ENCODE measurements at places on chromosomes 3 and 15.

- no peak for DNase-seq
These were observed 33.6 kb upstream of the UBP1 start for GRCh38 chr3:33473813-33474212.

GRCh38 chr15:68589783-68590710 is 11.3 kb downstream of the CORO2B start:
- DNase-seq, result no peak

DNA sequence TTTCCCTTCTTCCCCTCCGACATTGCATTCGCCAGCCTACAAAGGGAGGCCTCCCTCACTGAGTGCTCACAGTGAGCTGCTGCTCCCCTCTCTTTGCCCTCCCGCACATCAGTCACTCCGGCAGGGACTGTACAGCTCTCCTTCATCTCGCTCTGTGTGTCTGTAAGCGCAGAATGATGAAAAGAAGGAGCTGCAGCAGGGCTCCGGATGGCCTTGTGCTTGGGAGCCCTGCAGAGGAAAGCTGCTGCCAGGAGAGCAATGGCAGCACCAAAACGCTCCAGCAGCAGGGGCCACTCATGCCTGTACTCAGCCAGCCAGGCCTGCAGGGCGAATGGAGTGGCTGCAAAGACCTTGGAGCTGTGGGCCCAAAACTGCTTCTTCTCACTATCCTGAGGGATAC is 107.0 kb upstream of the NSMCE3 start:
- DNase-seq, result no peak

GRCh38 chr3:102189956-102190723 is 244.7 kb upstream of the ZPLD1 start:
- no peak for DNase-seq

DNA sequence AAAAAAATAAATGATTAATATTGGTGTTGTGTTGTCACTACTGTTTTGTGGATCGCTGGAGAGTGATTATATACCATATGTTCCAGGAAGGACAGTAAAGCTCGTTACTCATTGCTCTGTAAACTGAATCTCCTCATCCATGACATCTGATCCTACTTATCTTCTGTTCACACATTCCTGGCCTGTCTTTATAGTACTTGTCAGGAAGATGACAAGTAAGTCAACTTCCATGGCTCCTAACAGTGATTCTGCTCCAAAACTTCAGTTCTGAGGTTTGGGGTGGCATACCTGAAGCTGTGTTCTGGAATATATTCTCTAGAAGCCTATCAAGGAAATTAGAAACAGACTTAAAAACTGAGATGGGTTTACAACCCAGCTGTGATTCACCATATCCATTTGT is 288.9 kb downstream of the ZBBX start:
- DNase-seq, result no peak

- no peak for DNase-seq
These were observed 65.5 kb downstream of the SSUH2 start for GRCh38 chr3:8579096-8579495.

- DNase-seq, result no peak
These were observed 154.4 kb upstream of the RARB start for GRCh38 chr3:25273582-25274171.

GRCh38 chr3:4322635-4323034 is 19.5 kb downstream of the SETMAR start:
- peak; percentile 75 for DNase-seq

DNA sequence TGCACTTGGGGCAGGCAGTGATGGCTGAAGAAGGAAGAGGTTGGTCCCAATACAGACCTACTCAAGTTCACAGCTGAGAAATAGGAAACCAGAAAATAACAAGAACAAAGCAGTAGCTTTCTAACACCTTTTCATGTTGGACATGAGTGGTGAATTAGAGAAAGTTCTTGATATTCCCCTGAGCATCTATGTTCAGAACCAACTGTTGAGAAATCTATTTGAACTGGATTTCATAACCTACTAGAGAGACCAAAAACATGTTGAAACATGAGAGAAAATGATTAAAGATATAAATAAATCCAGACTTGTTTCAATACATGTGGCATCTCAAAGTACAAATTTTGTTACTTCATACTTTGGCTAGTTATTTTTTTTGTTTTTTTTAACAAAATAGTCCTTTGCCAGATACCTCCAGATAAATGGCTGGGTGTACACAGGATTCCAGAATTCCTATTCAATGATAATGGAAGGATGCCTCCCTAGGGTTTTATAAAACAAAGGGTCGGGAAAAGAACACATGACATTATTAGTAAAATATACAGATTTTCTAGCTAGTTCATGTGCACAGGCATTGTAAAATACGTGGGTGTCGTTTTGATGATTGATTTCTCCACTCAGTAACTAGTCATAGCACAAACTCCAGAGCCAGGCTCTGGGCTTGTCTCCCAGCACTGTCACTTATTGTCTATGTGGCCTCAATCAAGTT is 34.4 kb upstream of the TNFSF10 start:
- peak; percentile 59 for DNase-seq

DNA sequence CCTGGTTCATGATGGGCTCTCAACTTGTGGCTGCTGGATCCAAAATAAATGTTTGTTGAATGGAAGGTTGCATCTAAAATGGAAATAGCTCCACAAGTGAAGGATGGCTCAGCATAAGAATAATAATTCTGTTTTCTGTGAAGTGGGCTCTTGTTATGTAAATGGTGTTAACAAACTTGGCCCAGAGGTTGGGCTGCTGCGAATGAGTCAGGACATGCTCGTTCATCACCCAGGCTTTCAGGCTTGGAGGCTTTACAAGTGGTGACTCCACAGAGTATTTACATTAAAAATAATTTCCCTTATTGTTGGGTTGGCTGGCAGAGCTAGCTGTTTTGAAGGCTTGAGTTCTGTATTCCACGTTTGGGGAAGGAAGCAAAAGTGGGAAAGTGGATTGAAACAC is 60.5 kb downstream of the ITGB5 start:
- peak; percentile 56 for DNase-seq

- no peak for DNase-seq
These were observed 20.6 kb upstream of the MEX3B start for GRCh38 chr15:82066455-82066854.

- DNase-seq, result no peak
These were observed 464.7 kb downstream of the PDCD6IP start for GRCh38 chr3:34263101-34263621.

DNA sequence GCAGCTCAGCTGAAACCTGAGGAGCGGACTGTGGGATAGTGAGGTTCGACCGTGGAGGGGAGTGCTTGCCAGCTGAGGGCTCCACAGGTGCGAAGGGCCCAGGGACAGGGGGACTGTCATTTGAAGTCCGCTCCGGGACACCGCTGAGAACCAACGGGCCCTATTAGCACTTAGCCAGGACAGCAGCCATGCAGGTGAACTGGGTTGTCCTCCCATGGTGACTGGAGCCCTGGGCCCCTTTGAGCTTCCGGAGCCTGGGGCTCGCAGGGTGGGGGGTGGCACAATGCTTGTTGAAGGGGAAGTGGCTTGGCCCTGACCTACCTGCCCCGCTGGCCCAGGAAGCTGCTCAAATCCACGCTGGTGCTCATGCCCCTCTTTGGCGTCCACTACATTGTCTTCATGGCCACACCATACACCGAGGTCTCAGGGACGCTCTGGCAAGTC is 24.7 kb downstream of the PTH1R start:
- no peak for DNase-seq

- no peak for DNase-seq
These were observed 7.8 kb upstream of the LIPC start for GRCh38 chr15:58423831-58424608.

DNA sequence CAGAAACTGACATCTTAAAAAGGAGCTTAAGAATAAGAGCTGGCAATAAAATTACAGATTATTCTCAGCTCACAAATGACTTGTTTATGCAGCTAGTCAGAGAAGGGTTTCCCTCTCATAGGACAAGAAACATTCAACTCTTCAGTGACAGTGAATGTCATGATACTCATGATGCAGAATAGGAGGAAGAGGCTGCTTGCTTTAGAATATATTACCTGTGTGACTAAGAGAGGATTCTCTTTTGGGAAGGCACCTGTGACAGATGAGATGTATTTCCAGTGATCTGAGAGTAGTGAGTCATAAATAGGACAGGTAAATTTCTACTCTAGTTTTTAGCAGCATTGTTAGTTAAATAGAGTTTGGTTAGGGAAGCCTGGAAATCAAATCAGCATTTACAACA is 39.9 kb downstream of the RASA2 start:
- no peak for DNase-seq

DNA sequence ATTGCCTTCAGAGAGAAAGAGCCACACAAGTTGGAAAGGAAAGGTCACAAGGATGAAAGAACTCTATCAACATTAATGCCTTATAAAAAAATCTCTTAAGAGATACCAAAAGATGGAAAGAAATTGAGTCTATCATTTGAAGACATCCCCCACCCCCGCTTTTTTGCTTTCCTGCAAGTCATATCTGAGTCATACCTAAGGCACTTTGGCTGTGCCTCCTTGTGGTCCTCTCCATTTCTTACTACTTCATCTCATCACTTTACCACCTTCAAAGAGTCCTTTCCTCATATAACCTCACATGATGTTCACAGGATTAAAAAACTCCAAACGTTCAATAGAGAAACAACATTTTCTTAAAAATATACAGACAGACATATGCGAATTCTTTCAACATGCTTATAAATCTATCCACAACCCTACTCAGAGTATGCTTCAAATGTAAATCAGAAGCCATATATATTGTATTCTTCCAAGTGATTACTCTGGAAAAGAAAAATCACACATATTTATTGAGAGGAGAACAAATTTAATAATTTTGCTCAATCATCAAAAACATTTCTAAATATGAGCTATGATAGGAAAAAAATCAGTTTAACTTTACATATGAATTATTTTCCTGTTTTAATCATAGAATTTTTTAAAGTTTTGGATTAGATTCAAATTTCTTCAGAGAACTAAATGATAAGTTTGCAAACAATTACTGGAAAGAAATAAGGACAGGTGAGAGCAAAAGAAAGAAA is 1003.9 kb upstream of the CFAP20DC start:
- DNase-seq, result no peak

DNA sequence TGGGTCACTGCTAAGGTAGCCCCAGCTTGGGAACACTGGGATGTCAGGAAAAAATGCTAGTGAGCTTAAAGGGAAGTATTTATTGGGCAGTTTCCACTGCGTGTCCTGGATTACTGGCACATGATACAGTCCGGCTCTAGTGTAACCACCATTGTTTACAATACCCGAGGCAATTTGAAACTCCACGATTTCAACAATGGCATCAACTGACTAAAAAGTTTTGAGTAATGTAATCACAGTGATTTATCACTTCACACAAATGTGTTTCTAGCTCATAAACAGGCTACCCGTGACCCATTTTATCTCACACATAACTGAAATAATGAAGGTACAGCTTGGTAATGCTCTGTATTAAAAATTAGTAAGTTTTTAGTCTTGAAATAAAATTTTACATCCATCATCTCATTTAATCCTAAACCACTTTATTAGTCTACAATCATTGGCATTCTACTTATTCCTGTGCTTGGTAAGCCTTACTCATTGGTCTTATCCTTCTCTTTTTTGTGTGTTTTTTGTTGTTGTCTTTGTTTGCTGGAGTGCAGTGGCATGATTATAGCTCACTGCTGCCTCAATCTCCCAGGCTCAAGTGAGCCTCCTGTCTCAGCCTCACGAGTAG is 7.6 kb downstream of the ZMAT3 start:
- DNase-seq, result peak; percentile 38

GRCh38 chr3:147943265-147943945 is 534.2 kb downstream of the ZIC1 start:
- peak; percentile 63 for DNase-seq

DNA sequence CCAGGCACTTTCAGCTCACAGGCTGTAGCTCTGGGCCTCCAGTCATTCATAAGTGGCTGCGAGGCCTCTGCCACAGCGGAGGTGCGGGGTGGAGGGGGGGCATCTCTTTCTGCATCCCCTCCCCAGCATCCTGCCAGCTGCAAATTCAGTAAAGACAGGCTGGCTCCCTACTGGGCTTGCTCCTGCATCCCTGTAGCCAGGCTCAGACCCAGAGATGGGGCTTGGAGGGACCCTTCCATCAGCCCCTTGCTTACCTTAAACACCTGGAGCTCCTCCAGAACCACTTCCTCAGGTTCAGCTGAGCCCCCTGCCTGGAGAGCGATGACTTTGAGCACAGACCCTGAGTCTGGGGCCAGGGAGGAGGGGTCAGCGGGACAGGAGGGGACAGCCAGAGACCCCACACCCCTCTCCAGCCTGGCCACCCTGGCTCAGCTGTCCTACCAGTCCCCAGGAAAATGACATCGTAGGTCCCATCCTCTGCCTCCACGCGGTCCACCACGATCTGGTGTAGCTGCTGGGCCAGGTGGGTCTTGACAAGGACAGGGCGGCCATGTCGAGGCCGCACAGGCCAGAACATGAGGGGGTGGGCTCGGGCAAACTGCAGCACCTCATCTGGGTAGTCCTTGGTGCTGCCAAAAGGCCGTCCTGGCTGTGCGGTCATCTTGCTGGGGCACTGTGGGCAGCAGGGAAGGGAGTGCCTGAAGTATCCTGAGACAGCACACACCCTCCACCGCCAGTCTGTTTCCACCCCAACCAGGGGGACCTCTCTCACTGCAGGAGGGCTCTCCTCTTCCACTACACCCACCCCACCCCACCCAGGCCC is 5.3 kb downstream of the SEMA3G start:
- no peak for DNase-seq

DNA sequence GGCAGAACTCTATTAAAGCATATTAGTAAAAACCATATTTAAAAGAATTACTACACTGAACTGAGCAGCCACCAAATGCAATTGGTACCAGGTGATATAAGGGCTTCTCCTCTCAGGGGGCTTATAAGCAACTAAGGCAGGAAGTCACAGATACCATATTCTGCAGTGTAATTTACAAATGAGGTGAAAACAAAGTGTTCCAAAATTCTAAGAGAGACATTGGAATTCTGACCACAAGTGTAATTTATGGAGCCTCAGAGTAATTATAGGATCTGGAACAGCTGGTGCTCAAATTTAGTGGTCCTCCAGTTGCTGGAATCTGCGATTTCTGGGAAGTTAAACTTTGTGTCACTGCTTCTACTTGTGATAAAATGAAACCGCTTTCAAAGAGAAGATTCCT is 3.1 kb upstream of the NR1I2 start:
- DNase-seq, result no peak

DNA sequence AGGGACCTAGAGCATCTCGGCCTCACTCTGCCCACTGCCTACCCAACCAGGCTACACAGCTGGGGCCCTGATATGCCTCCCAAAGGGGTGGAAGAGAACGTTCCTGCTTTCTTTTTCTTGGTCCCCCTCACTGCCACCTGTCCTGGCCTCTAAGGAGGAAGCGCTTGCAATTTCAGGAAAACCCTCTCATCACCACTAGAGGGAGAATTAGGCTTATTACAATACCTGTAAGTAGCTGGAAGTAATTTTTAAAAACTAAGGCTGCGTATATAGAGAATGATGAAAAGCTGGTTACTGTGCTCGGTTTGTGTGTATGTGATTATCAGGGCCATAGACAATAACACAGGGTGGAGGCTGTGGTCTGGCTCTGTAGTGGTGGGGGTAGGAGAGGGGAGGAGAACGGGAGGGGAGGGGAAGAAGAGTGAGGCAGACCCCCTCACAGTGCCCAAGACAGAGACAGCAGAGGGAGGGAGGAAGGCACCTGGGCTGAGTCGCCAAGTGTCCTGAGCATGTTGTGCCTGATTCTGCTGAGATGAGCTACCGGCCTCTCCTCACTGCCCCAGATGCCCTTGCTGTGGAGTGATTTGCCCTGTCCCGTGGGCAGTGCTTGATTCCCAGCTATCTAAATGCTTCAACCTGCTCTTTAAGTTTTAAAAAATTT is 3.3 kb downstream of the GABRG3 start:
- no peak for DNase-seq

- DNase-seq, result no peak
These were observed 291.4 kb upstream of the UMPS start for GRCh38 chr3:124438813-124439212.

GRCh38 chr3:183800243-183800863 is 25.0 kb downstream of the MAP6D1 start:
- DNase-seq, result no peak

GRCh38 chr3:167100200-167100599 is 279.9 kb downstream of the ZBBX start:
- DNase-seq, result no peak
